ENCODE measurements at places on chromosomes 2 and 18.

DNA sequence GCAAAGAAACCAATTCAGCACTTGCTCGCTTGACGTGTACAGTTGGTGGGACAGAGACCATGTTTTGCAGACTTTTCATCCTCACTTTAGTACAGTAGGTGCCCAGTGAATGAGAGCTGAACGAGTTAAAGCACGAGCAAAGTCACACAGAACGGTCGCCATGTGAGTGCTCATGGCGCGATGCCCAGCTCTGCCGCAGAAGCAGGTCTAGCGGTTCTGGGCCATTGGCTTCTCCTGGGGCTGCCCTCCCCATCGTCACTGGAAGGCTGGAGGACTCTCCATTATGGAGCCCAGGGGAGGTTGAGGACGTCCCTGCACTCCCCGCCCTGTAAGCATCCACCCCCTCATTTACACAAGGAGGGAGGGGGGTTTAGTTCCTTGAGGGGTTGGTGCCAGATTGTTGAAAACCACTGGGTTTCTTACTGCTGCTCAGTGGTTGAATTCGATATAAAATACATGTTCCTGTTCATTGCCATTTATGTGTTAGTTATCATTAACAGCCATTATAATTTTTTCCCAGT, 24.9 kb downstream of the PTGR3 start:
- DNase-seq, result no peak

GRCh38 chr2:193276069-193276468, 1081.3 kb upstream of the TMEFF2 start:
- DNase-seq, result no peak

DNA sequence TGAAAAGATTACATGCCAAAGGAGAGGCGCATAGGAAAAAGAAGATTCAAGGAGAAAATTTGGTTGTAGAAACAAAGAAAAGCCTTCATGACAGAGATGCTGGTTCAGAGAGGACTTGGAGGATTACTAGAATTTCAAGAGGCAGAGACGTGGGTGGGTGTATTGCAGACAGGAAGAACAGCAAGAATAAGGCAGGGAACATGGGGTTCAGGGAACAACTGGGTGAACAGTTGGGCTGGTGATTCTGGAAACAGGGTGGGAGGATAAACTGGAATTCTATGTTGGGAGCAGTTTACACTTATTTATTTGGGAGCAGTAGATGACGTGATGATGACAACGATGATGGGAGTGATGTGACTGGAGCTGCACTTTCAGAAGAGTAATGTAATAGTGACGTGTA, 18.4 kb upstream of the GMCL1 start:
- no peak for DNase-seq

- DNase-seq, result no peak
Observed at GRCh38 chr18:41761333-41762018, 193.6 kb upstream of the PIK3C3 start.

DNA sequence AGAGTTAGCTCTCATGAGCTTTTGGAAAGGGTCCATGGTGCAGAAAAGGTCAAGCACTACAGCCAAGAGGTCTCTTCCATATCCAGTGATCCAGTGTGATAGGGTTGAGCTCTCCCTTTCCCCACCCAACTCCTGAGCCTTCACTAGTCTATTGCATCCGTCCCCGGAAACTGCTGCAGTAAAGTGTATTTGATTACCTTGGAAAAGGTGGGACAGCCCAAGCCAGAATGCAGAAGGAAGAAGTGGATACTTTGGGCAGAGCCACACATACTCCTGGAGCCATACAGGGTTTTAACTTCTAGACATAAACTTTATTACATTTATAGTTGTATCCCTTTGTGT, 3.6 kb downstream of the PNKD start:
- DNase-seq, result no peak

- no peak for DNase-seq
Observed at GRCh38 chr2:240125742-240126141, 10.4 kb downstream of the COPS9 start.

GRCh38 chr2:208479342-208479741, 72.8 kb downstream of the PTH2R start:
- DNase-seq, result no peak

DNA sequence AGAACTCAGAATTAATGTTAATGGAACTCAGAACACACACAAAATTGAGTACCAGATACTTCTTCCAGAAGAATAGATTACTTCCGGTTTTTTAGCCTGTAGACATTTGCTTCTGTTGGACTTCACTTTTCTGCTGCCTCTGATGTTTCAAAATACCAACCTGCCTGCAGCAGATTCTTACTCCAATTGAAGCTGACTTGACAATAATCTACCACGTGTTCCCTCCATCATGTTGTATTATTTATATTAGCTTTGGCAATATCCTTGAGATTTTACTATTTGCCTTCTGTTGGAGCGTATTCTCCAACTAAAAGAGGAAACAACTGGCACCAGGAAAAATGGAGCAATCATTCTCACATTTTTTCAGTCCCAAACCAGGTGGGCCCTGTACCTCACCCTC, 3.1 kb upstream of the GORASP2 start:
- no peak for DNase-seq

DNA sequence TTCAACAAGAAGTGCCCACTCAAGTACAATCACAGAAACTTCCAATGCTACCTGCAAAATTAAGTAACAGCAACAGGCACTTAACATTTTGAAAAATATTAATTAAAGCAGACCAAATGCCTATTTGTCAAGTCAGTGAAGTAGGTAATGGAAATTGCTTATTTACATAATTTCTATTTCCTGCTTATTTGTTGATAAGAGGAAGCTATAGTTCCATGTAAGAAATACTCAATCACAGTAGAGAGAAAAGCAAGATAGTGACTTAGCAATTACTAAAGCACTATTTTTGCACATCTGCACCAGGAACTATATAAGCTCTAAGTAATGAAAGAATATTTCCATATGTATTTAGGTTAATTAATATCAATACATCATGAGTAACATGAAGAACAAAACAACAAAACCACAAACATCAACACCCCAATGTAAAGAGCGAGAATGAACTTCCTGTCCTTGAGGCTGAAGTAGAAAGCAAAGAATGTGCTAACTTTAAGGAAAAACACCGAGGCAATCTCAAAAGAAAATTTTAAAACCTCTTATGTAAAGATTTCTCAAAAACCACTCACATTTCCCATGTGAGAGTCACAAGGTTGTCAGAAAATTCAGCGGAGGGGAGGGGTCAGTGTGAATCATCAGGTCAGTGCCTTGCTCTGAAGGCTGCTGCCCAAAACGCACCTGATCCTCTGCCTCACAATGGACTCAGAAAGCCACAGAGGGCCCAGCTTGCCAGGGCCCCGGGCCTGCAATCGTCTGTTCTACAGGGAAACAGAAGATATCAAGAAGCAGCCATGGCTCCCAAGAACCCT, 12.5 kb downstream of the NPC1 start:
- DNase-seq, result no peak

- DNase-seq, result no peak
Observed at GRCh38 chr18:26813043-26813442, 52.5 kb downstream of the AQP4 start.

DNA sequence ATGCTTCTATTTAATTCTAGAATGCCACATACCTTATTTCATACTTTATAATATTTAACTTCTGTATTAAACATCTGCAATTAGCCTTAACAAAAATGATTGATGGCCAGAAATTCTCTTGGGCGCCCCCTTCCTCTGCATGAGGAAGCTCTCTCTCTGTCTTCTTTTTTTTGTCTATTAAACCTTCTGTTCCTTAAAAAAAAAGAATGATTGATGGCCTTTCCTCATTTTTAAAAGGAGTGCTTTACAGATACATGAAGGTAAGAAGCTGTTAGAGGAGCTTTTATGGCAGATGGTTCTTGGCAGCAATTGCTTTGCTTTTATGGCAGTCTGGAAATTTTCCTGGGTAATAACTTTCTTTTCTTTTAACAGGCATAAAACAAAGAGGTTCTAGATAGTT, 526.9 kb downstream of the SLC4A3 start:
- DNase-seq, result no peak

DNA sequence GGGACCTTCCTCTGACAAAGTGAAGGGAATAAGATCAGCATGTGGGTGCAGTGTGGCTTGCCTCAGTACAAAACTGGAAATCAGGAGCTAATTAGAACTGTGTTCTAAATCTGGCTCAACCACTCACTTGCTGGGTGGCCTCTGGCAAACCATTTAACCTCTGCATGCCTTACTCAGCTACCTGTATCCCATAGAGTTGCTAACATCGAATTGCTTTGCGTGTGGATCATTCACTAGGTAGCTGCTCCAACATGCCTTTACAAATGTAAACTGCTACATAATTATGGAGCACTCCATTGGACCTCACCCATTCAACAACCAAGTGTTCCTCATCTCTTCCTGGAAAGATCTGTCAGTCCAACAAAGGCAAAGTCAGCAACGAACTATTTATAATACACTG, 19.0 kb downstream of the PLEKHM3 start:
- DNase-seq, result no peak

DNA sequence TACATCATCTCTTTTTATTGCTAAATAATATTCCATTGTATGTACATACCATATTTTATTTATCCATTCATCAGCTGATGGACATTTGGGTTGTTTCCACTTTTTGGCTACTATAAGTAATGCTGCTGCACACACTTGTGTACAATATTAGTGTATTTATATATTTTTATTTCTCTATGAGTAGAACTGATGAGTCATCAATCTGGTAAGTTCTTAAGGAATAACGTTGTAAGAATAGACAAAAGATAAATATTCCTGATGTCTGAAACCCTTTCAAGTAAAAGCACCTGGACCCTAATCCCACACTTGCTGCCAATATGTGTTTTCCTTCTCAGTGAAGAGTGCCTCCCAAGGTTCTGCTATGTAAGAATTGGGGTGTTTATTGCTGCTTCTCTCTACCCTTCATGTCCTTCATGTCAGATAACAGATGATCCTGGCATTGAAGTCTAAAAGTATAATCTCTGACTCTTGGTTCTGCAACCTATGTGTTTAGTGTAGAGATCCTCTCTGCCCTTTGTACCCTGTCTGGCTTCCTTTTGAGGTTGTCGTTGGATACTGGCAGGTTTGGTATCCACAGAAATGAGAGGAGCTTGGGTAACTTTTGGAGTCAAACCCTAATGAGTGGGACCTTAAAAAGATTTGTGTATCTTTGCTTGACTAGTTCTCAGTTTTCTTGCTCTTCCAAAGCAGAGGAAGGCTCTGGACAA, 293.0 kb upstream of the EPC2 start:
- no peak for DNase-seq

DNA sequence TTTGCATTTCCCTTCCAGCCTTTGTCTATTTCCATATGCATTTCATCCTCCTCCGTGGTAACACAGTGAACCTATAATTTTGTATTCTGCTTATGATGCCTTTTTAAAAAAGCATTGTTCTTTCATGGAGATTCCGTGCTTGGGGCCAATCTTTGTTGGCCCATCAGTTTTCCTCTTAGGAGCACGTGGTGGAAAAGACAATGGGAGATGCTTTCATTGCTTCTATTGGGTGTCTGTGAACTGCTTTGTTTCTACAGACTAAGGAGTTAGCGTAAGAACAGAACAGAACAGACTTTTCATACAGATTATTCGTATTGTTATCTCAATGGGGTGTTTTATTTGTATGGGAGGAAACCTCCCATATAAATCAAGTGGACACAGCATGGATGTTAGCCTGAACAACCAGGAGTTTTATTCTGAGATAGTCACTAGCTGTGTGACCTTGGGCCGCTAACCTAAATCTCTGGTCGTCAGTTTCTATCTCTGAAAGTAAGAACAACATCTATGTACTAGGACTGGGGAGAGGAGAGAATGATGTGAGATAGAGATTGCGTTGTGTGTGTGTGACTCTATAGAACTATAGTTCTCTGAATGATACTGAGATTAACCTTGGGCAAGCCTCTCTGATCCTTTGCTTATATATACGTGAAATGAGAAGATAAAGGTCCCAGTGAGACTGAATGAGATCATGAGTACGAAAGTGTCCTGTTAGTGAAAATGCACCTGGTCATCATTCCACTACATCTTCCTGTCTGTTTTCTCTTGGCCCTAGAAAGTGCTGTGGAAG, 22.9 kb upstream of the YWHAQ start:
- no peak for DNase-seq

DNA sequence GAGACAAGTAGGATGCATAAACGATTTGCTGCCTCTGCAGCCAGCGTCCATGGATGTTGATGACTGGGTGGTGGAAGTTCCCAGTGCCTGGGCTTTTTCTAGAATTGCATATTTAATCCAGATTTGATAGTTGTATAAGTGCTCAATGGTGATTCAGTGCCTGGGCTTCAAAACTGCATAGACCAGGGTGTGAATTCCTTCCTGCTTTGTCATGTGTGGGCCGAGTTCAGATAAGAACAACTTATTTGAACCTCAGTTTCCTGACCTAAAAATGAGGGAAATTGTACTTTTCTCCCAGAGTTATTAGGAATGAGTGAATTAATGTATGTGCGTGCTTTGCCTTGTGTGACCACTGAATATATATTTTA, 154.6 kb downstream of the WDSUB1 start:
- DNase-seq, result no peak

DNA sequence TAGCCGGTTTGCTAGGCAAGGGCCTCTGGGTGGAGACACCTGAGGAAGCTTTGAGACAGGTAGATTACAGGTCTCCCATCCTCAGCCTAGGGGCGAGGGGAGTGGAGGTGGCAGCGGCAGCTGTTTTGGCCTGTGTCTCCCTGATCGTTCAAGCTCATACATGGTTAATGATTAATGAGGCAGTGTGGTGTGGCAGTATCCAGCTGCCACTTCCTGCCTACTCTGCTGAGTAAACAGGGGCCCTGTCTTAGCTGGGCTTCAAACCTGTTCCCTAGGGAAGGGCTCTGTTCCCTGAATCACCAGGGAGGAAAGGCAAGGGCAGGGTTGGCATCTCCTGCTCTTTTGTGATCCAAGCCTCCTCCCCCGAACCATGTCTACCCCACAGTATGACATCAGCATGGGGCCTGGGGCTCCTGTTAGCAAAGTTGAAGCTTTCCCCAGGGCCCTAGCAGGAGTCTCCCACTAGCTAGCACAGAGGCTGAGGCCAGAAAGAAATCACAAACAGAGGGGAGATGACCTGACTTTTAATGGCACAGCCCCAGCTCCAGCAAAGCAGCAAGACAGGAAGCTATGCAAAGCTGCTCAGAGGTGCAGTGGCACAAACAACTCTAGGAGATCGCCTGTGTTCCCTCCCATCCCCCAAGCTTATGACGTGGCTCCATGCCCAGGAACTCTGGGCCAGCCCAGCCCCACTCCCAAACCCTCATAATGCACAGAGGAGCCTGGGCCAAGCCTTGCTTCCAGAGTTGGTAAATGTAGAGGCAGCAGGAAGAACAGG, 3.7 kb upstream of the TUBA4B start:
- DNase-seq, result peak; percentile 91

GRCh38 chr2:162318328-162319180, at the start of gene IFIH1:
Gene IFIH1, minus strand, starts transcription at chr2:162318684. Its CDS starts 377 bp downstream, at chr2:162318307.
- peak; percentile 78 for DNase-seq

DNA sequence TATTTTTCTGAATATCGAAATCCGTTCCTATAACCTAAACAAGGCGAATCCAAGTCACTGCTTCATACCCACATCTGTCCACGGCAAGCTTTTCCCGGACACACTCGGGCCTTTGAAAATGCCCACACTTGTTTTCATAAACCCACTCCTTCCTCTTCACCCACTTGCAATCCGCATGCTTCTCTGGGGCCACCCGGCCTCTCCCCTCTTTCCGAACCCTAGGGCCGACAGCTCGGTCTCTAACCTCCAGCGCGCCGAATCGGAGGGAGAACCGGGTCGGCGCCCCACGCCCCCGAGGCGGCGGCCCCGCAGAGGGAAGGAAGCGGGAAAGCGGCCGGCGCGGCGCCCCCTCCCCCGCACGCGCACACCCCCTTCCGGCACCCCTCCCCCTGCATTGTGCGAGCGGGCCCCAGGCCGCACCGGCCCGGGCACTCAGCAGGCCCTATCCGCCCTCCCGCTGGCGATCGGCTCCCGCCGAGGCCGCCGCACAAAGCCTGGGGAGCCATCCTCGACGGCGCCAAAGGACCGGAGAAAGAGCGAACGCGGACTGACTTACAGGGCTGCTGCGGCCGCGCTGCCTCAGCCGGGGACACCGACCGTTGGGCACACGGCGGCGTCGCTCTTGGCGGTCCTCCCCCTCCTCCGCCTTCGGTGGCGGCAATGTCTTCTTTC, 467 bp downstream of the PUM2 start:
- DNase-seq, result no peak

Data from RWPE2 (cell line).